Fibroblast of gingiva (primary cell): ENCODE measurements at places on chromosomes 5 and 9.

- DNase-seq, result no peak
These were observed 71.9 kb downstream of the ACTL7B start for GRCh38 chr9:108783731-108784495.

DNA sequence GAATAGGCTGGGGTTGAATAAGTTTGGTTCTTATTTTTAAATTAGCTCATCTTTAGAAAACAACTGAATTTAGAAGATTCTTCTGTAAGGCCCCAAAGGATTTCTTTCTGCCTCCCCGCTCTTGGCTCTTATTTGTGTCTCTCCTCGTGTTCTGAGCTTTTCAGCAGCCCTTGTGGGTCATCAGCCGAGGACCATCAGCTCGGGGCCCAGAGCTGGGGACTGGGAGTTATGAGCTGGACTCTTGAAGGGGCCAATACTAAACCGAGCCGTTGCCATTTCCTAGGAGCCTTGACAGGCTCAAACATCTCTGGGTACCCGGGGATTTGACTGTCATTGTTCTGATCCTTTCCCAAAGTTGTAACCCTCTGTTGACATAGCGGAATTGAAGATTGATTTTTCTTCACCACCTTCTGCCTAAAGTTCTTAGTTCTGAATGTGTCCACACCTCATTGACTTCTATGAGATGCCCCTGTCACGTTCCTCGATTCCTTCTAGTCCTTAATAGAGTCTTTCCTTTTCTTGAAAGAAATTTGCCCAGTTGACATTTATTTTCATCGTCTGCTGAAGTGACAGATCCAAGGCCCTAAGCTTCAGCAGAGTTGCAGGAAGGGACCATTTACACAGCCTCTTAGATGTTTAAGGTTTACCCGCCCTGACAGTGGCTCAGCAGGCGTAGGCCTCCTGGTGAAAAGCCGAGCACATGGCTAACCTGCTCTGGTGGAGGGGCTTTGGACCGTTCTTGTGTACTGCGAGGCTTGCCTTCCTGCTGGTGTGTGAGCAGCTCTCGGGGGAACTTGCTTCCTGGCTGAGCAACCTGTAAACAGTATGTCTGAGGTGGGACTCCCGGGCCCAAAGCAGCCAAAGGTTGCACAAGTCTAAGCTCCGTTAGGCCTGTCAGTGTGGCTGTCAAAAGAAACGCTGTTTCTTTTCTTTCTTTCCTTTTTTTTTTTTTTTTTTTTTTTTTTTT is 24.0 kb downstream of the ABL1 start:
- DNase-seq, result no peak

DNA sequence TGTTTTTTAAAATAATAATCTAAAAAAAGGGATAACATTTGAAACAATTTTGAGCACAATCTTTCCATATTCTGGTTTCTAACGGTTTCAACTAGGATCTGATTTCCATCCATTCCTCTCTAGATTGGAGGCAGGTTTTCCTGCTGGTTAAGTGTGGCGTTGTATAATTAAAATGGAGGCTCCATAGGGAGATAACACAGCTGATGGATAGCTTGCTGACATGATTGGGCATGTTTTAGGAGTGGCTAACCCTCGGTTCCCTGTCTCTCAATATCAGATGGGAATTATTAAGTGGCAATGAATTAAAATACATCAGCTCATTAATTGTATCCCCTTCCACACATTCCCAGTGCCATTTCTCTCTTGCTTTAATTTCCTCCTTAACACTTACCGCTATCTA is 209.0 kb downstream of the ALDH1A1 start:
- DNase-seq, result no peak

DNA sequence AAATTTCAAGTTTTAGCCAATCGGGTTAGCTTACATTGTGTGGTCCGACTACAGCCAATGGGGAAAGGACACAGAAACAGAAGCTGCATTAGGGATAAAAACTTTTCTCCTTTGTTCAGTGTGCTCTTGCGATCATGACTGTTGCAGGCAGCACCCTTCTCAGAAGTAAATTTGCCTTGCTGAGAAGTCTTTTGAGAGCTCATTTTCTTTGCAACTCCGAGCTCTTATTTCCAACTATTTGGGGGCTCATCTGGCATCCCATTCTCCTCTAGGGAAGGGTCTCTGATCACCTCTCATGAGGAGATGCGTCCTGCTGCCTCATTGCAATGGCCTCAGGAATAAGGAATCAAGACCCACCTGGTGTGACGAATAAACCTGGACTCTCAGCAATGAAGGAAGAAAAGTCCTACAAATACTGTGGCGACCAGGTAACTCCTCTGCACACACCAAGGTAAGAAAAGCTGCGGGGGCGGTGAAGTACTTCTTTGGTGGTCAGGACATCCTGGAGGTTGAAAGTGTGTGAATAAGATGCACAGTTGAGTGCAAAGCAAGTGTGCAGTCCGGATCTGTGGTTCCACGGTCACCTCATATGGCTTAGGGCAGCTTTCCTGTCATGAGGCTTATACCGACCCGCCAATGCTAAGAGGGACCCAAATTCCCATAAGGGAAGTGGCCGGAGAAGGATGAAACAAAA is 20.4 kb downstream of the CNOT8 start:
- no peak for DNase-seq

GRCh38 chr5:66551338-66551737 is 44.9 kb upstream of the MAST4 start:
- DNase-seq, result no peak

- no peak for DNase-seq
These were observed 8.4 kb upstream of the SPATA31E1 start for GRCh38 chr9:87874304-87874623.

DNA sequence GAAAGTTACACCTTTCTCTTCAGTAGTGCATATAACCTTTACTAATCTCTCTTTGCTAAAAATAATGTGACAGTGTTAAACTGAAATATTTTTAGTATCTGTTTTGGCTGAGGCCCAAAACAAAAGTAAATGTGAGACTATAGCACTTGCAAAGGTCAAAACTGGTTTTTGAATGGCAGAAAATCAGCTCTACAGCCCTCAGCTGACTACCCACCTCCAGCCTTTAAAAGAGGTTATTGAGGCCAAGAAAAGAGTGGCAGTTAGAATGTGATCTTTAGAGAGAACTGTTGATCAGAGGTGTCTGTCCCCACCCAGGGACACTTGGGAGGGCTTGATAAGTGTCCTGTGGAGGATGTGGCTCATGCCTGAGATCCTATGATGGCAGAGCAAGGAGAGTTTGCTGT is 30.9 kb downstream of the PRKACG start:
- DNase-seq, result no peak

GRCh38 chr5:132238169-132238744 is 10.6 kb upstream of the P4HA2 start:
- peak; percentile 48 for DNase-seq

DNA sequence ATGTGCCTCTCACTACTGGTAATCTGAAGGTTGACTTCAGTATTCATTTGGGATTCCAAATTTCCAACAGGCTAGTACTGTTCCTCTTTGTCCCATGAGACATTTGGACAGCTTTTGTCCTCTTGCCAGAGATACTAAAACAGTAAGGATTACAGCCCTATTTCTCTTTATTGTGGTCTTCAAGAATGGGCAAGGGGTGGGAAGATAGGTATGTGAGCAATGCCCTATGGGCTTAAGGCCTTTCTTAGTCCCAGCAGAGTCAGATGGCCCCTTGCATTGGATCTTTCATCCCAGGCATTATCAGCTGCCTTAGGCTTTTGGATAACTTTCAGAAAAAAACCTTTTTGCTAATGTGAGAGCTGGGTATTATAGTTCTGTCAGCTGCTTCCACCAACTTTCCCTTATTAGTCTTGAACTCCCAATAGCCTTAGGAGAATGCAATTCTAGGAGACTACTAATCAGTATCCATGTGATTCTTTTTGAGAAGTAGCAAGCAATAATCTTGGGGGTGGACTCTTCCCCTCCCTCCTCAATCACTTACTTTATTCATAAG is 361.1 kb upstream of the NUDT12 start:
- no peak for DNase-seq

DNA sequence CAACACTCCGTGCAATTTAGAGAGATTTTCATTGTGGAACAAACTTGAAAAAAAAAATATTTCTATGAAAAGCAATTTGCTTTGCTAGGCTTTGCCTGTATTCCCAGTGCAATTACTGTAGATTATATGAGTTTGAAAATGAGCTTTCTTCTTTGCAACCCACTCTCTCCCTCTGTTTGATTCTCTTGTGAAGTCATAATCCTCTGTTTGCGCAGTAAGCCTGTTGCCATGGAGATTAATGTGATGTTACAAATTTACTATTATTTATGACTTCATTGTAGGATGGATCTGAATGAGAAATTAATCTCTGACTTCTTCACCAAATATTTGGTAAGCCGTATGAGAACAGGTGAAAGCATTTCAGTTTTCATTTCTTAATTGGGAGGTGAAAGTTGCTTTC is 320.3 kb downstream of the SPATA31D1 start:
- no peak for DNase-seq

DNA sequence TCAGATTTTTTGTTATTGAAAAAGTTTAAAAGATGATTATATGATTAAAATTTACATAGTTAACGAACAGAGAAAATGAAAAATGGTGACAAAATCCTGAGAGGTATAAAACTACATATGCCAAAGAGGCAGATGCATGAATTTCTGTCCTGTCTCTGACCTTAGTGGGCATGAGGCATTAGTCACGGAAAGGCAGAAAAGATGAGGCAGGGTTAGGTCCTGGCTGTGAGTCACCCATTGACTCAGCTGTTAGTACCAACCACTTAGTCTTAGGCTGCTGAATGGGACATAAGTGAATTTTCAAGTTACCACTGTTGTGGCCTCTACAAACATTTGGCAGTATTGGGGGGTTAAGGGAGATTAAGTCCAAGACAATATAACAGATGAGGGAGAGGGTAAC is 33.1 kb downstream of the RASA1 start:
- DNase-seq, result peak; percentile 71

DNA sequence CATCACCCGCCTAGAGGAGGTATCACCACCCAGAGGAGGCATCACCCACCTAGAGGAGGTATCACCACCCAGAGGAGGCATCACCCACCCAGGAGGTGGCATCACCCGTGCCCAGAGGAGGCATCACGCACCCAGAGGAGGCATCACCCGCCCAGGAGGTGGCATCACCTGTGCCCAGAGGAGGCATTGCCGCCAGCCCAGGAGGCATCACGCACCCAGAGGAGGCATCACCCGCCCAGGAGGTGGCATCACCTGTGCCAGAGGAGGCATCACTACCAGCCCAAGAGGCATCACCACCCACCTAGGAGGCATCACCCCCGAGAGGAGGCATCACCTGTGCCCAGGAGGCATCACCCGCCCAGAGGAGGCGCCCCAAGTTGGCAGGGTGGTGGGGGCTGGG is 2.6 kb downstream of the NOTCH1 start:
- no peak for DNase-seq

DNA sequence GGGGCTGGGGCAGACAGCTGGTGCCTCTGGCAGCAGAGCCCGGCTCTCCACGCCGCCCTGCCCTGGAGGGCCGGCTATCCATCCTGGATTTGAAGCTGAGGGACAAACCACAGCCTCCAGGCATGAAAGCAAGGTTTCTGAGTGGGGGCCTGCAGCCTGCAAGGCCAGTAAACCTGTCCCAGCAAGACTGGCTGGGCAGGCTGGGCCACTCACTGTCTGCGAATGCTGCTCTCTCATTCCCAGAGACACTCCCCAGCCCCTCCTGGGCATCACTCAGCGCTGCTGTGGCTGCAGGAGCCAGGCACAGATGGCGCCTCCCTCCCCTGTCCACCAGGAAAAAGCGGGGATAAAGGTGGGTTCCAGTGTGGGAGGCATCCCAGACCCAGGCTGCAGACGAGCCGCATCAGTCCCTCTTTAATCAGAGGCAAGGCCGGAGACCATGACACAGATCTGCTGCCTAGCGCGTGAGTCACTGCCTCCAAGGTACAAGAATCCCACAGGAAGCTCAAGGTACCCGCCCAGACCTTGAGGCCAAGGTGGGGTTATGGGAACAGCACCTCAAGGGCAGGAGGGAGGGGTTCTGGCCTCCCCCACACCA is 118.0 kb downstream of the VAV2 start:
- no peak for DNase-seq

- peak; percentile 29 for DNase-seq
These were observed 117.5 kb upstream of the OR13F1 start for GRCh38 chr9:104386425-104387069.

DNA sequence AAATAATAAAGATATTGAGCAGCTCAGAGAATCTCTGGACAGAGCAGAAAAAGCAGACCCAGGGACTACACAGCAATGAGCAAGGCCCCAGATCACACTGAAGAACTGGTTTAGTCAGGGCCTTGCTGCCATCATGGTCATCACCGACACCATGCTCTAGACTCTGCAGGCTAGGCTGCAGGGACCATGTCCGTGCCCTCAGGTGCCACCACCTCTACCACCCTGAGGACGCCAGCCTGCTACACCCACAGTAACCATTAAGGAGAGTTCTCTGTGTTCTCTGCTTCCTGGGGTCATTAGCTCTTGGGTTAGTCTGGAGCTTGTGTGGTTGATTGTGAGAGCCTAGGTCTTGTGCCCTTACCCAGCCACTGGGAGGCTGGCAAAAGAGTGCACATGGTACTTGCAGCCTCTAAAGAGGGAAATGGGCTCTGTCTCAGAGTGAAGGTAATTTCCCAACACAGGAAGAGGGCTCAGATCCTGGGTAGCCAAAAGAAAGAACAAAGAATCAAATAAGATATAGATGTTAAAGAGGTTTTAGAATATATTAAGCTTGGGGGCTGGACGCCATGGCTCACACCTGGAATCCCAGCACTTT is 31.9 kb upstream of the JADE2 start:
- no peak for DNase-seq

- DNase-seq, result peak; percentile 5
These were observed 172.3 kb upstream of the CDH6 start for GRCh38 chr5:31021181-31021624.

- DNase-seq, result no peak
These were observed 130.4 kb upstream of the CDH6 start for GRCh38 chr5:31062902-31063580.

DNA sequence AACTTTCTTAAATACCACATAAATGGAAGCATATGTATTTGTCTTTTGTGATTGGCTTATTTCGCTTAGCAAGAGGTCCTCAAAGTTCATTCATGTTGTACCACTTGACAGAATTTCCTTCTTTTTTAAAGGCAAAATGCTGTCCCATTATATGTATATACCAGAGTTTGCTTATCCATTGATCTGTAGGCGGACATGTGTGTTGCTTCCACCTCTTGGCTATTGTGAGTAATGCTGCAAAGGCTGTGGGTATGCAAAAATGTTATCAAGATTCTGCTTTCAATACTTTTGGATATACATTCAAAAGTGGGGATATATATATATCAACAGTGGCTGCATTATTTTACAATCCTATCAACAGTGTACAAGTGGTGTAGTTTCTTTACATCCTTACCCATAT is 271.0 kb downstream of the PRR16 start:
- DNase-seq, result peak; percentile 1

DNA sequence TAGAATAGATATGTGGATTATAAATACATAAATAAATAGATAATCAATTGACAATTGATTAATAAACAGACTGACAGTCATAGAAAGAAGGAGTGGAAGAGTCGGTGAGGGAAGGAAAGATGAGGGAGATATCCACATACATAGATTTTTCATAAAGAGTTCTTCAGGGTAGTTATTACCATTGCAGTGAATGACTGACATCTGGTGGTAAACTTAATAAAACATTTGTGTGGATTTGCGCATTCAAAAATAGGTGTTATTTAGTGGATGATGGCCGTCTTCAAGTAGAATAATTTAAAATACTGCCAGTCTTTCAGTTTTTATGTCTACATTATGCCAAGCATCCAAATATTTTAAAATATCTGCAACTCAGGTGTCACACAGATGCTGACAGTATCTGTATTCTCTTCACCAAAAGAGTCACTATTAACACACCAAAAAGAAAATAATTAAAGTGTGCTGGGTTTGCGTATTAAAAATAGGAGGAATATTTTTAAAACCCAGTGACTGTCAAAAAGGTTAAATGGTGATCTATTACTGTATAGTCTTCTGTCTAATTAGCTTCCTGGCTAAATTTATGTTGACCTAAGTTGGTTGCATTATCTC is 78.8 kb downstream of the GIN1 start:
- DNase-seq, result peak; percentile 45
